ENCODE measurements at places on chromosomes 11 and 22.

DNA sequence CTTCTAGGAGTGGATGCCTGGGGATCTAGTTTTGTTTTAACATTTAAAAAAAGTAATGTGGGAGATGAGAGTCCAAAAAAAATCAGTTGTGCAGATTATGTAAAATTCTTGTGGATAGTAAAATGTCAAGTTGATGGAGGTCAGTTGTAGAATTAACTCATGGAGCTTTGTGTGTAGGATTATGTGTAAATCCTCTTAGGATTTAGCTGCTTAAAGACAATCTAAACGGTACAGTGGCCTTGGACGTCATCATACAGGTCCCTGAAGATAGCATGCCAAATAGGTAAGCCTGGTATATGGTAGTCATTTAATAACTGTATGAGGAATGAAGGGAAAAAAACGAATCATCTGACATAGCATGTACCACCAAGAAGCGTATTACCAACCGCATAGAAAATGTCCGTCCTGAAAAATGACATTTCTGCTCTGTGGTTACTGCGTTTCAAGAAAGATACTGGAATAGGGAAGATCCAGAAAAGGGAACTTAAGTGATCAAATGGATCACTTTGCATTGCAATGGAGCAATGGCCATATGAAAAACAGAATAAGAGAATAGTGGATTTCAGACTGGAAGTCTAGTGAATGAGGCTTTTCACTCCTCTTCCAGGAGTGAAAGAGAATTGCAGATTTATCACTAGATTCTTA, 61.3 kb downstream of the BCL2L13 start:
- DNase-seq = no peak

- DNase-seq = peak; percentile 75
Measured at GRCh38 chr11:102836290-102836875, 7.0 kb downstream of the MMP3 start.

- no peak for DNase-seq
Measured at GRCh38 chr22:25154667-25154999, 45.0 kb upstream of the CRYBB3 start.

DNA sequence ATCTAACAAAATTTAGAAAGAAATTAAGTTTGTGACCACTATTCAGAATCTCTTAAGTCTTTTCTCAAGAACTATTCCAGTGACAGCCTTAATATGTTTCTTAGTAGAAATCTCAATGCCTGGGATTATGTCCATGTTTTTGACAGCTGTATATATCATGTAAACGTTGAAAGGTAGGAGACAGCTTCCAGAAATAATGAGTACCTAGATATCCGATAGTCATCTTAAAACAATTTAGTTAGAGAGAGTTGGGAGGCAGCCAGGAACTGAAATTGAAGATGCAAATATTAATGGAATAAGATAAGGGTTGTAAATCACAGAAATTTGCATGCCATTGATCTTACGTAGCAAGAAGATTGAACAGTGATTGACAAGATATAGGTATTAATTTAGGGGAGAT, 955.2 kb downstream of the JRKL start:
- no peak for DNase-seq

- no peak for DNase-seq
Measured at GRCh38 chr11:41175304-41175972, 284.0 kb downstream of the LRRC4C start.

DNA sequence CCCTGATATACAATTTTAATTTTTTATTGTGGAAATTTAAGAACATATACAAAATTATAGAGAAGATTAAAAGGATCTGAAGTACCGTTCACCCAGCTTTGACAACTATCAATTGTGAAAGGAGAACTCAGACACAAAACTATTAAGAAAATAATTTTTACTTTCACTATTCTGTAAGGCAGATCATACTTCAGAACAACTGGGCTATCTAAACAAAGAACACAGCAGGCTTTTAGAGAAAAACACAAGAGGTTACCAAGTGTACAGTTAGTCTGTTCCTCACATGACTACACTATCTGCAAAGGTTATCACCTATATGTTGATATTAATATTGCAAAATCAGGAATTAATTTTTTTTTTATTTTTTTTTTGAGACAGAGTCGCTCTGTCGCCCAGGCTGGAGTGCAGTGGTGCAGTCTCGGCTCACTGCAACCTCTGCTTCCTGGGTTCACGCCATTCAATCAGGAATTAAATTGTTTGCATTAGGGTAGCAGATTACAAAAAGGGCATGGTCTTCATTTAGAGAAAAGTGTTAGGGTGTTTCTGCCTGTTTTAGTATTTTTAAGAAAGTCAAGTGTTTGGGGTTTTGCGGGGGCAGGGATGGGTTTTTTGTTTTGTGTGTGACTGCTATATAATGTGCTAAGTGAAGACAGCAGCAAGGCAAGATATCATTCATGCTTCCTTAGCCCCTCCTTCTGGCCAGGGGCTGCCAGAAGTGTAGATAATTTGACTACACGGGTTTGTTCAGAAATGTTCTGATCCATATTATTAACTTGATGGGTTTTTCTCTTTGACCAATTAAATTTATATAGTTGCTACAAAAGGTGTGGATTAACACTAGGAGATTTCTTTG, 27.6 kb upstream of the SIK2 start:
- DNase-seq = no peak

- no peak for DNase-seq
Measured at GRCh38 chr22:35230417-35230816, 26.9 kb upstream of the HMGXB4 start.

DNA sequence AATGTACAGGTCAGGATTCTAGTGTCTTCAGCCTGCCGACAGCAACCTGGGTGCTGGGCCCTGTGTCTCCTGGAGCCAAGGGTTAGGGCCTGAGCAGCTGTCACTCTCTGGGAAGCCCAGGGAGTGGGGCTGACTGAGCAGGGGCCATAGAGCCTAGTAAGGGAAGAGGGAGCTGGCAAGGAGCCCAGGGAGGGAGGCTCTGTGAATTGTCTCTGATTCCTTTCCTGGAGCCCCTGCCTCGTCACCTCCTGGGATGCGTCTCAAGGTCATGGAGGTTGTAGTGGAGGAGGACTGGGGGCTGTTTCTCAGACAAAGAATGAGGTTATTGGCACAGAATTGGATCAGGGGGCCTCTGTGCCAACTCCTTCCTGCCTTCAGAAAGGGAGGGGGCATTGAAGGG, 11.8 kb downstream of the SOX10 start:
- no peak for DNase-seq
